Fibroblast of villous mesenchyme (primary cell): ENCODE measurements at places on chromosomes 1 and 21. TPM values are rescaled to one million over a fixed set of nuclear protein-coding genes. Genes with fewer than 3 reads are reported as not detected.

The INAVA gene
- 0.32 TPM in 1 of 2 replicates, not detected in the other for total RNA-seq

The ADCY10 gene
- total RNA-seq, result under 0.01 TPM in 1 of 2 replicates, not detected in the other

The MRPL24 gene
- total RNA-seq, result 21.6 and 26.1 TPM in 2 replicates

The RGS16 gene
- 0.32 and 1.3 TPM in 2 replicates for total RNA-seq

The MXRA8 gene
- 249 and 351 TPM in 2 replicates for total RNA-seq

The S100A2 gene
- 0.97 and 2.2 TPM in 2 replicates for total RNA-seq

The ZNF593OS gene
- 0.32 TPM in 1 of 2 replicates, not detected in the other for total RNA-seq

The HSPA6 gene
- total RNA-seq, result under 0.01 TPM in 2 replicates

- no peak for DNase-seq
Observed at GRCh38 chr21:35106246-35106835, 57.2 kb upstream of the RUNX1 start.

GRCh38 chr1:33634806-33635205 lies 162.4 kb downstream of the ZSCAN20 start:
- peak; percentile 18 for DNase-seq

- no peak for DNase-seq
Observed at GRCh38 chr1:230621324-230622030, 20.8 kb upstream of the COG2 start.

GRCh38 chr1:185646202-185646683 lies 87.9 kb upstream of the HMCN1 start:
- DNase-seq, result peak; percentile 91

DNA sequence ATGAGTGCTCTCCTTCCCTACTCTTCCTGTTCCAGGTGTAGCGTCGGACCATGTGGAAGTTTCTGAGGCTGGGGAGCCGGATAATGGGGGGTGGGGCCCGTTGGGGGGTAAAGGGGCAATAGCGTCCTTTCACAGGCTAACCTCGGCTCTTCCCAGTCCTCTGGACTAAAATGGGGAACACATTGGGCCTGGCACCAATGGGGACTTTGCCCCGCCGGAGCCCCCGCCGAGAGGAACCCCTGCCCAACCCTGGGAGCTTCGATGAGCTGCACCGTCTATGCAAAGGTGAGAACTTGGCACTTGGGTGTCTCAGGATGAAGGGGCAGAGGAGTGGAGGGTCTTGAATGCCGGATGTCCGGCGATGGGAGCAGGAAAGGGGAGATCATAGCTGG lies 456 bp downstream of the TOMM40L start:
- DNase-seq, result no peak

- DNase-seq, result no peak
Observed at GRCh38 chr1:63122079-63122478, 200.3 kb upstream of the FOXD3 start.

- no peak for DNase-seq
Observed at GRCh38 chr1:48611841-48612240, 139.8 kb upstream of the SPATA6 start.

DNA sequence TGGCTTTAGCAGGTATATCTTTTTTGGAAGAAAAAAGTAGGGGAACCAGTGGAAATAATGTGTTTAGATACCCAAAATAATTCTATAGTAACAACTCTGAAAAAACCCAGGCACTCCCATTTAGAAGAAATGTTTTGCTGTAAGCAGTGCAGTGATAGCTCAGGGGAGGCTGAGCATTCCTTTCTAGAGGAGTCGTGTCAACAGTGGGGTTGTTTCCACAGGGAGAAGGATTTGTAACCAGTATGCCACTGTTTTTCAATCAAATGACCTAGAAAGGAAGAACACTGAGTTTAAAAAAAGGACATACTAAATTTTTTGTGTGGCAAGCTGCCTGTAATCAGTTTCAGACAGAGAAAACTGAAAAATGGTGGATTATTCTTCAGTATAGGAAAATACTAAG lies 2.4 kb downstream of the PGD start:
- peak; percentile 66 for DNase-seq

- no peak for DNase-seq
Observed at GRCh38 chr1:244231193-244231571, 180.1 kb downstream of the ZBTB18 start.

GRCh38 chr1:25795946-25796810 lies 3.8 kb upstream of the SELENON start:
- no peak for DNase-seq

- DNase-seq, result peak; percentile 16
Observed at GRCh38 chr1:43436371-43436770, 17.4 kb downstream of the HYI start.

DNA sequence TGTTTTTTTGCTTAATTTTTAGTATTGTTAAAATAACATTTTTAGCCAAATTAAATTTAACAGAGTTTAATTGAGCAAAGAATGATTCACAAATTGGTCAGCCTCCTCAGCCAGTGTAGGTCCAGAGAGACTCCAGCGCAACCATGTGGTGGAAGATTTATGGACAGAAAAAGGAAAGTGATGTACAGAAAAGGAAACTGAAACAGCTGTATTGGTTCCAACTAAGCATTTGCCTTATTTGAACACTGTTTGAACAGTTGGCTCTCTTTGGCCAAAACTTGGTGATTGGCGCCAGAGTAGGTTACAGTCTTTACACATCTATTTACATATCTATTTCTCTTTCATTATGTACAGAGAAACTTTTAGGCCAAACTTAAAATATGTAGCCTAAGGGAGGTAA lies 19.4 kb downstream of the RPS6KC1 start:
- DNase-seq, result peak; percentile 85

- no peak for DNase-seq
Observed at GRCh38 chr21:44434936-44435635, 20.2 kb upstream of the LRRC3 start.

DNA sequence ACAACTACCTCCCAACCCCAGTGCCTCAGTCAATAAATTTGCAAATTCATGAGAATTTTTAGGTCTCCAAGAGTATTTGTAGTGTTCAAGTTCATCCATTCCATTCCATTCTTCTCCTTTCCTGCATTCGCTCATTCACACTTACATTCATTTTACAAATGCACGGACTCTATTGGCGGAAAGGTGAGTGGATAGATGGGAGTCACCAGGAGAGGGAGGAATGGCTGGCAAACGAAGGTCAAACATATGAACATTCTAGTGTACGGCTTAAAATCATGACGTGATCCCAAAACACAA lies 2.5 kb downstream of the LORICRIN start:
- DNase-seq, result no peak

- DNase-seq, result no peak
Observed at GRCh38 chr1:6065093-6065858, 19.6 kb downstream of the KCNAB2 start.

DNA sequence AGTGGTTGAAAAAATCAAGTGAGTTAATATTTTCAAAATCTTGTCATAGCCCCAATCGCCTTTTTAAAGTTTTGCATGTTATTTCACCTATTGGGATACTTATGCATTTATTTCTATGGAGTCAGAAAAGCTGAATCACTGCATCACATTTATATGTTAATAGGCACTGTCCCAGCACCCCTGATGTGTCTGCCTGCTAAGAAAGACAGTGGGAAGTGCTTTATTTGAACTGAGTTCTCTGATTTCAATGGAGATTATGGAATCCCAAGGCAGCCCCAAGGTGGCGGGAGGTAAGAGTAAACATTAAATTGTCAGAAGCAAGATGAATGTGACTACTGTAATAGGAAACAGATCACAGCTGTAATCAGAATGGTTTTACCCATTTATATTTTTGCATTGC lies 2225.7 kb downstream of the NCAM2 start:
- DNase-seq, result no peak

DNA sequence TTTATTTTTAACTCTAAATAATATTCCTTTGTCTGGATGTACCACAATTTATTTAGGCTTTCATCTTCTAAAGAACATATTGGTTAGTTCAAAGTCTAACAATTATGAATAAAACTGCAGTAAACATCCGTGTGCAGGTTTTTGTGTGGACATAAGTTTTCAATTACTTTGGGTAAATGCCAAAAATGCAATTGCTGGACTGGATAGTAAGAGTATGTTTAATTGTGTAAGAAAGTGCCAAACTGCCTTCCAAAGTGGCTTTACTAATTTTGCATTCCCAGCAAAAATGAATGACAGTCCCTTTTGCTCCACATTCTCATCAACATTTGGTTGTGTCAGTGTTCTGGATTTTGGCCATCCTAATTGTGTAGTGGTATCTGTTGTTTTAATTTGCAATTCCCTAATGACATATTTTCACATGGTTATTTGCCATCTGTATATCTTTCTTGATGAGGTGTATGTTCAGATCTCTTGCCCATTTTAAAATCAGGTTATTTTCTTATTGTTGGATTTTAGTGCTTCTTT lies 113.8 kb downstream of the DPYD start:
- DNase-seq, result peak; percentile 26

DNA sequence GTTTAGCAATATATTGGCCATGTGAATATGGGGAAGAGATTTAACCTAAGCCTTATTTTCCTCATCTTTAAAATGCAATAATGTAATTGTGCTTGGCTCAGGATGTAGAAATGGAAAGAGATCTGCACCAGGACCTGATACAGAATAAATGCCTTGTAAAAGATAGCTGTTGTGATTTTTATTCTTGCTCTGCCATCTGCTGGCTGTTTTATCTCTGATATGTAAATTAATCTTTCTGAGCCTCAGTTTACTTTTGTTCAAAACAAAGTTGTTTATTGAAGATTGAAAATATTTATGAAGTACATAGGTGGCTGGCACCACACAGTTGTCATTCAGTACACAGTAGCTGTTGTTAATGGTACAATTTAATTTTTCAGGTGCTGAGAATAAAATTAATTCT lies 21.9 kb downstream of the ZYG11B start:
- DNase-seq, result peak; percentile 25

- DNase-seq, result peak; percentile 76
Observed at GRCh38 chr1:161792740-161793139, 26.6 kb downstream of the ATF6 start.
